ENCODE measurements at places on chromosomes 1 and 21.

DNA sequence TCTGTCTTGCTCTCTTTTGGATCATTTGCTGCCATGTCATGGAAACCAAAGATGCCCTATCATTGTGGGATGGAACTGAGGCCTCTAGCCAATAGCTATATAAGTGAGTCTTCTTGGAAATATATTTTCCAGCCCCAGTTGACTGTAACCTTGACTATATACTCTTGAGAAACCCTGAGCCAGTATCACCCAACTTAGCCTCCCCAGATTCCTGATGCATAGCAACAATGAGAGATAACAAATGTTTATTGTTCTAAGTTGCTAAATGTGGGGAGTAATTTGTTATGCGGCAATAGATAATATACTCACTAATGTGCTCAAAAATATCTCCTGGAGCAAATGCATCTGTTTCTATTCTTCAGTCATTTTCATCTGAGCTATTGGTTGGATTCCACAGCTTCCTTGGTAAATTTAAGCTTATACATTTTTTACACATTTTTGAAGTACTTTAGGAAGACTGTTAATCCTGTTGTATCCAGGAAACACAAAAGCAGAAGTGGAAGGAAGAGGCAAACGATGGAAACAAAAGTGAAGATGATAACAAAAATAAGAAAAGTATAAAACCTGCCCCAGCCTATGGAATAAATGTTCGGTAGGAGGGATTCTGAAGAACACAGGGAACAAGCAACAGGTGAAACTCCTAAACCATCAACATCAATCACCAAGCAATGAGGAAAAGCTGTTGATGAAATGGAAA, 6.3 kb upstream of the SRRM1 start:
- no peak for DNase-seq

GRCh38 chr1:42924851-42925760, 33.6 kb downstream of the SLC2A1 start:
- DNase-seq, result peak; percentile 36

DNA sequence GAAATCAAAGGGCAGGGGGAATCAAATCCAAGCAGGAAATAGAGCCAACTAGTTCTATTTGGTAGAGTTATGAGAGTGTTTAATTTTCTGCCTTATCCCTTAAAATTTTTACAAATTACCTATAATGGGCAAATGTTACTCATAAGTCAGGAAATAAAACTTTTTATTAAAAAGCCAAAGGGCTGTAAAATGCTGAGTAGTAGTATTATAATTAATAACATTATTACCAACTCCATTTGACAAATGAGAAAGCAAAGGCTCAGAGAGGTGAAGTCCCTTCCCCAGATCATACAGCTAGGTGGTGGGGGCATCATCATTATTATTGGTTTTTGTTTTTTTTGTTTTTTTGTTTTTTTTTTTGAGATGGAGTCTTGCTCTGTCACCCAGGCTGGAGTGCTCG, 3.4 kb downstream of the SELENON start:
- DNase-seq, result no peak

- no peak for DNase-seq
These were observed 45.7 kb downstream of the PTGS2 start for GRCh38 chr1:186634511-186634910.

- no peak for DNase-seq
These were observed 14.9 kb upstream of the TNNI1 start for GRCh38 chr1:201436393-201436792.

DNA sequence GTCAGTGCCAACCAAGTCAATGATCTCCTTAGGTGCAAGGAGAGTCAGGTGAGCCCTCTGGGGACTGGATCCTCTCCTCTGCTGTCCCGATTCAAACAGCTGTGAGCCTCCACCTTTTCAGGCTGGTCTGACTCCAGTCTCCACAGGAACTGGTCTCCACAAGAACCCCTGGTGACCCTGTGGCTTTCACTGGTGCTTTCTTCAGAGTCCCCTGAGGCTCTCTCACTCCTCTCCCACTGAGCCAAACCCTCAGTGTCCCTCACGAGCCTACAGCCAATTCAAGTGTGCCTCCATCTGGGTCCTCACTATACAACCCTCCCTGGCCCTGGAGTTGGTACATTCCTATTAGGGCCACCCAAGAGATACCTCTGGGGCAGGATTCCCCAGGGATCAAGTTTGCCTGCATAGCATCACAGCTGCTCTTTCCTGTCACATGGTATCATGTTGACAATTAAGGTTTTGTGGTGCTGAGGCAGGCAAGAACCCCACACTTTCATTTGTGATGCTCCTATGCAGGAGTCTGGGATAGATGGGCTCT, 5.2 kb upstream of the NGF start:
- no peak for DNase-seq

- no peak for DNase-seq
These were observed 103.0 kb downstream of the LAMC2 start for GRCh38 chr1:183289051-183289496.

GRCh38 chr1:46278807-46279206, 24.6 kb downstream of the LRRC41 start:
- no peak for DNase-seq

- no peak for DNase-seq
These were observed 1.5 kb downstream of the CD2 start for GRCh38 chr1:116755681-116756080.

GRCh38 chr1:6460301-6461050, 5.5 kb downstream of the TNFRSF25 start:
- peak; percentile 91 for DNase-seq

DNA sequence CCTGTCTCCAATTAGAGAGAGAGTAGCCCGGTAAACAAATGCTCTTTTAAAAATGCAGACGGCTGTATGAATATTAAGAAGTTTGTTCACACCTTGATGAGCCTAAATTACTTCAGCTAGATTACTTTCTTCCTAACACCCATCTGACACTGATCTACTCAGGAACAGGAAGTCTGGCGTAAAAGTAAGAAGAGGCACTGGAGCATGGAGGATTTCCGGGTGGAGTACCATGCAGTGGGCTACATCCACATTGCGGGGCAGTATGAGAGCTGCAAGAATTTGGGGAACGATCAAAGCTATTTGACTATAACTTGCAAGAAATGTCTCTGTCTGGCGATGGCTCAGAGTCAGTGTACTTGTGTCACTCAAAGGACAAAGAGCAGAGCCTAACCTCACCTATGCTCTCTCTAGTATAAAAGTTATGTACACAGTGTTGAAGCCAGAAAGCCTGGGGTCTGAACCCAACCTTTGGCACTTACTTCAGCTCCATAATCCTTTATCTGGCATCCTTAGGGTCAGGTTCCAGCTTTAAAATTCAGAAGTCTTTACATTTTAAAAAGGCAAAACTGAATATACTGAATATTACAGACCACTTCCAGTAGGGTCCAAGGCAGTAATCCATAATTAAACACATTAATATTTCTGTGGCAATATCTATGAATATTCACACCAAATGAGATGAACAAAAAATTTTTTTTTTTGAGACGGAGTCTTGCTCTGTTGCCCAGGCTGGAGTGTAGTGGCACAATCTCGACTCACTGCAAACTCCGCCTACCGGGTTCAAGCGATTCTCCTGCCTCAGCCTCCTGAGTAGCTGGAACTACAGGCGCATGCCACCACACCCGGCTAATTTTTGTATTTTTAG, 7.9 kb upstream of the GNPAT start:
- no peak for DNase-seq

DNA sequence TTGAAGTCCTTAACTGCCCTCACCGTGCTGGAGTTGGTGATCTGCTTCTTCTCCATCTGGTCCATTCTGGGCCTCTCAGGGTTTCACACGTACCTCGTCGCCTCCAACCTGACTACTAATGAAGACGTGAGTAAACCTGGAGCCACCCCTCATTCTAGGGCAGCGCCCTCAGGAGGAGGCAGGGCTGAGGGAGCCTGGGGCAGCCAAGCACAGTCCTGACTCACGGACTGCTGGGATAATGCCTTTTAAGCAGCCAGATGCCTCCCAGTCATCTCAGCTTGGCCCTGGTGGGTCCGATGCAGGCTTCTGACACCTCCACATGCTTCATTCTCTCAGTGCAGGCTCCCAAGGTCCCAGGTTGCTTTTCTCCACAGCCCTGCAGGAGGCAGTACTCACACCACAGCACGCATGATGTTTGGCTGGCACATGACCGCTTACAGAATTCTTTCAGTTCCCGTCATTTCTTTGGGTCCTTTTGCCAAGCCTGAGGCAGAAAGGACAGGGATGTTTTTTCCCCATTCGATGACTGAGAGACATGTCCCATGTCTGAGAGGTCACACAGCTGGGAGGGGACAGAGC, 11.8 kb upstream of the SFN start:
- DNase-seq, result no peak

GRCh38 chr1:209802780-209803152, 3.2 kb downstream of the IRF6 start:
- DNase-seq, result no peak

DNA sequence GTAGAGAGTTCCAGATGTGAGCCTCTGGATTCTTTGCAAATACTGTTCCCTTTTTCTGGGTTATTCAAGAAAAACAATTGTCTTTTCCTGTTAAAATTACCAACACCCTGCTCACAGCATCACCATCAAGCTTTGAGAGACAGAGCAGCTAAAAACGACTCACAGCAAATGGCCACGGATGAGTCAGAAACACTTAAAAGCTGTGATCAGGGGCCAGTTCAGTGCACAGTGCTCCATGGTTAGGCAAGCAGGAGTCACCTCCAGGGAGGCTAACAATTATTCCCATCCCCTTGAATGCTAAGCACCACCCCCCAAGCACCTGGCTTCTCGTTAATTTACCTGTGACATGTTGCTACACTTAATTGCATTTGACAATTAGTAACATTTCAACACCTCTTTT, 128.4 kb upstream of the CAMK1G start:
- DNase-seq, result no peak

DNA sequence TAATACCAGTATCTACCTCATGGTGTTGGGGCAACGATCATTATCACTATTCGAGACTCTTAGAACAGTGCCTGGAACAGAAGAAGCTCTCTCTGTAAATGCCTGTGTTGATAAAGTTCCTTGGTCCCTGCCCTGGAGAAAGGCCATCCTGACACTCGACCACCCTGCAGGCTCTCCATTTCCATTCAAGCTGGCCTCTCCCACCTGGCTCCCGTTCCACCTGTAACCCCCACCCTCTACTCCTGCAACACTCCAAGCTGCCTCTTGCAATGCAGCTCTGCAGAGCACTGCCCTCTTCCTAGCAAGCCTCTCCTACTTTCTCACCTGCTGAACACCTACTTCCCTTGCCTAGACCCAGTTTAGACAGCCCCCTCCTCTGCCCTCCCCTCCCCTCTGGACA, 6.1 kb downstream of the SPOCD1 start:
- no peak for DNase-seq
